ENCODE measurements at places on chromosomes 1 and 21.

- DNase-seq: no peak
These were observed 1.0 kb upstream of the PSRC1 start for GRCh38 chr1:109283748-109284600.

- DNase-seq: no peak
These were observed 64.9 kb upstream of the BARHL2 start for GRCh38 chr1:90782046-90782445.

- no peak for DNase-seq
These were observed 228.8 kb upstream of the IRF2BP2 start for GRCh38 chr1:234838820-234839219.

DNA sequence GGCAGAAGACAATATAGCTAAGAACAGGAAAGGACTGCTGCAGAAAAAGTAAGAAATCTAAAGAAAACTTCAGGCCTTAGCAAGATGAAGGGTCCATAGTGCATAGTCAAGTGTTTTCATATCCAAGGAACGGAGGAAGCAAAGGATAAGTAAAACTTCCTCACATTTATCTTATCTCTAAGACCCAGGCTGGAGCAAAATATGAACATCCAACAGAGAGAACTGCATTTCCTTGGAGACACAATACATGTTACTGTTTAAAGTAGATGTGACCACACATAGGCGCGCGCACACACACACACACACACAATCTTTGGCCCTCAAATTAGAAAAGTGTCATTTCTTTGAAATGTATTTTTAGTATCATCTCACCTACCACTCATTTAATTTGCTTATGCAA lies 66.7 kb downstream of the TTLL7 start:
- no peak for DNase-seq

DNA sequence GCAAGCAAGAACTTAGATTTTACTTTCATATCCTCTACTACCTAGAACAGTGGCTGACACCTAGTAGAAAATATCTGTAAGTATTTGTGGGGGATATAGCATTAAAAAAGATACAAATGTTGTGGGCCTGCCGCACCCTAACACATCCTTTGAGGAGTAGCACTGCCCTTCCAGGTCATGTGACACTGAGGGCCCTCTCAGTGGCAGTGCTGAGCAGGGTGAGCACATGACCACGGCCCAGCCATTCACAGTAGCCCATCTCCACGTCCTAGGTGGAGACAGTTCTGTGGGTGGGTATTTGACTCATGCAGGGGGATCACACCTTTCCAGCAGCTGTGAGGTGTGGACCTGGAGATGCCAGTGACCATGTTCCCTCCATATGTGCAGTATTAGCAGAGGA lies 108.9 kb downstream of the OMA1 start:
- no peak for DNase-seq

GRCh38 chr1:1196431-1197187 lies 9.8 kb downstream of the TNFRSF18 start:
- DNase-seq: no peak

DNA sequence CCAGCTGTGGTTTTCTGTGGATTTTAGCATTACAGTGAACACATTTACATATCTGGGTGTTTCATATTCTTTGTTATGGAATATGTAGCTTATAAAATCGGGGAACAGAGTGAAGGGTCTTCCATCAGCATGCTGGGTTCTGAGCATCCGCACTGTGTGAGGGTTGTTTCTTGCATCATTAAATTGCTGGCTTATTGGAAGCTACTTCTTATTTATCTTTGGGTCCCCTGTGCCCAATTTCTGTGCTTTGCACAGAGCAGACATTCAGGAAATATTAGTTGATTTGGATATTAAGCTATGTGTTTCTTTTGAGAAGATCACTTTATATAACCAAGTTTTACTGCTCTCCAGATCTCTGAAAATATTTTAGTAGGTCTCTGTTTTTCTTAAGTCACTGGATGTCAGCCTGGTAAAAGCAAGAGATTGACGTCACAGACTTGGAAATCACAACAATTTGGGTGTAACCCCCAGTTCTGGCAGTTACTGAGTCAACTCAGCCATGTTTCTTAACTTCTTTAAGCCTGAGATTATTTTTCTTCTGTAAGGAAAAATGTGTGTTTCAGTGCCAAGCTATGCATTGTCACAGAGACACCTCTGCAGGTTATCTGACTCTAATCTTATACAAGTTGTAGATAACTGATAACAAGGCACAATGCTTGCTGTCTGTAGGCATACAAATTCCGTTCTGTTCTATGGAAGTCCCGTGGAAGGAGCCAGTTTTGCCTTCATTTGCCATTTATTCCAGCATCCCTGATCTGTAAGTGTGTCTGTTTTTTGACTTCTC lies 258.3 kb upstream of the KAZN start:
- DNase-seq: no peak

DNA sequence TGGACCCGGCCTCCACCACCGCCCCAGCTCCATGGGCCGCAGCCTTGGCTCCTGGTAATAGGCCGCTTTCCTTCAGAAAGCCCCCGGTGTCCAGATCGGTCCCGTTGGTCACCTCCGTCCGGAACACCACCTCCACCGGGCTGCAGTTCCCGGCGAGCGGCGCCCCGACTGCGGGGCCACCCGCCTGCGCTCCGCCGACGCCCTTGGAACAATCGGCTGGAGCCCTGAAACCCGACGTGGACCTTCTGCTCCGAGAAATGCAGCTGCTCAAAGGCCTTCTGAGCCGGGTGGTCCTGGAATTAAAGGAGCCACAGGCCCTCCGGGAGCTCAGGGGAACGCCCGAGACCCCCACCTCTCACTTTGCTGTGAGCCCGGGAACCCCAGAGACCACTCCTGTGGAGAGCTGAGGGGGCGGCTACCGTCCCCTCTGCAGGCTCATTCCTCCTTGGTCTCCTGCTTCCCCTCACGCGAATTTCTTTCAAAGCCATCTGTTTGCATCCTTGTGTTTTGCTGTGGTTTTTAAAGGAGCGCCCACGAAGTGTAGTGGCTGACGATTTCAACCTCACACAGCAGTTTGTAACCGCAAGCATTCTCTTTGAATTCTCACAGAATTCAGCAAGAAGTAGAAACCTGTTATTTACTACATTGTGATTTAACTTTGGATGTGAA lies 6.0 kb downstream of the FCRLB start:
- no peak for DNase-seq

DNA sequence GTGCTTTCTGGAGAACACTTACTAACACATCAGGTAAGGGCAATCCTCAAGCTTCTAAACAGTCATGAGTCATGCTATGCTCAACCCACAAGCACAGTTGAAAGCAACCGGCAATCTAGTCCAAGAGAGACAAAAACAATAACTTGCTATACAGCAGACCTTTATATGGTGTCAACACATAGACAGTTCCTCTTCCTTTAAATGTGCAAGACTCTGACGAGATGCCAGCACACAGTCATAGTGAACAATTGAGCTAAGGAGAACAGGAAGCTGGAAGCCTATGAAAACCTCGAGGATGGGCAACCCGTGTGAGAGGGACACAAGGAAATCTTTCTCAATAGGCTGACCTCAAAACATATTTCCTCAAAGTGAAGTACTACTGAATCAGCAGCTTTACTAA lies 5.3 kb downstream of the ADIPOR1 start:
- DNase-seq: no peak

- no peak for DNase-seq
These were observed 479 bp downstream of the RGS16 start for GRCh38 chr1:182603646-182604174.

DNA sequence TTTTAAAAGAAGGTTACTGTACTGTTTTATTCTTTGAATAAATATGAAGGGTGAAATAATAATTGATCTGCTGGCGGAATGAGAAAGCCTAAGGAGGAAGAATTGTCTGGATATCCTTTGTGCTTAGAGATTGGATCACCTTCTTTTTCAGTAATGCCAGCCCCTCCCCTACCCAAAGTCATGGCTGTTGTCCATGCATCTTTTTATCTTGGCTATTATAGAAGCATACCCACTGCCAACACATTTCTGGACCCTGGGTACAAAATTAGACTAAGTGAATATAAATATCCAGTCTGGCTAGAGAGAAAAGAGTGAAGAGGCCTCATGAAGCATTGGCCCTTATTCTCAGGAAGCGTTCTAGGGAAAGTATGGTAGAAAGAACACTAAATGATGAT lies 28.1 kb downstream of the AK4 start:
- DNase-seq: no peak

DNA sequence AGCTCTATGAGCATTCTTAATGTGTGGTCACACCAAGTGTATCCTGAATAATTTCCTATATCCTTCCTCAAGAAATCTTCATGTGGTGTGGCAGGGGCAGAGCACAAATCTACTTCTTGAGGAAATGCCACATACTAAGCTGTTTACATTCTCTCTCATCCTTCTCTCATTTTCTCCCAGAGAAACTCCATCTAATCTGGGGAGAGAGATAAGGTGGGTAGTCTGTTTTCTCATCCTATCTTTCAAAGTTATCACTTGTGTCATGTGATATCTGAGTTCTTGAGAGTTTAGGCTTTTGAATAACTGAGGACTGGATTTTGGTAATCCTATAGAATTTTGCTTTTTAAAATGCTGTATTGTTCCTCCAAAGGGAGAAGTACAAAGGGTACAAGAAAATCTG lies 141.9 kb upstream of the LRRC7 start:
- no peak for DNase-seq

GRCh38 chr1:19067182-19067911 lies 110.9 kb upstream of the IFFO2 start:
- peak; percentile 41 for DNase-seq

DNA sequence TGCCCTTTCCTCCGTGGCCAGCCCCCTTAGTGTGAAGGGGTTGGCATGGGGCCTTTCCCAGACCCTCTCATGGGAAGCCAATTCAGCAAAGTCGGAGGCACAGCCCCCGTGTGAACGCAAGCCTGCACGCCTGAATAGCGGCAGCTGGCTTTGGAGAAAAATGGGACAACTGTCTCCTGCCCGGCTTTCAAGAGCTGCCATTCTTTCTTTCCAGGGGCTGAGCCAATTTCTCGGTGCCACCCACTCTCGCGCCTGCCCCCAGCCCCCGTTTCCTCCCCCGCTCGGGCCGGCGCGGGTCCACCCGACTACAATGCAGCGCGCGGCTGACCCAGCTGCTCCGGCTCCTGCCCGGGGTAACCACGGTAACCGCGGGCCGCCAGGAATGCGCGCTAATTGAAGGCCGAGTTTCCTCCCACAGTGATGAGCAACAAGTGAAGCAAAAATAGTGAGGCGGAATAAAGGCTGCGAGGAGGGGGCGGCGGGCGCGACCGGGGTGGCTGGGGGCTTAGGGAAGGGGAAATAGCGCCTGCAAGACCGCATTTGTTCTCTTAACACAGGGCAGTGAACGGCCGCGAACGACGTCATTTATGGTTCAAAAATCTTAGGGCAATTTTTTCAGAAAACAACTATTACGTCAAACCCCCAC lies 27.8 kb downstream of the ILDR2 start:
- peak; percentile 94 for DNase-seq

DNA sequence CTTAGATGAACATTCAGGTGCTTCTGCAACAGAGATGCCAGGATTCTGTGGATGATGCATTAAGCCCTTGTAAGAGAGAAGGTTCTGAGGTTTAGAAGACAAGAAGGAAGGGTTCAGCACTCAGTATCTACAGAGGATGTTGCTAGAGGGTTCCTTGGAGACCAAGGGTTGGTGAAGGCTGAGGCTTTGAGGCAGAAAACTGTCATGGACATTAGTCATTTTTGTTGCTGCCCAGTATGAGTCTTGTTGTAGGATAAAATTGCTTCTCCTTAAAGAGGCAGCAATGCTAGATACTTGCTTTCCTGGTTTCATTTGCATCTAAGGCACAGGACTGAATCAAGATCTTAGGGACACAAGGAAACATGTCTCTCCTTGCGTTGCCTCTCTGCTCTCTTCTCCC lies 319.4 kb upstream of the NFIA start:
- DNase-seq: no peak

GRCh38 chr1:116910379-116911187 lies 867 bp downstream of the PTGFRN start:
- DNase-seq: no peak

DNA sequence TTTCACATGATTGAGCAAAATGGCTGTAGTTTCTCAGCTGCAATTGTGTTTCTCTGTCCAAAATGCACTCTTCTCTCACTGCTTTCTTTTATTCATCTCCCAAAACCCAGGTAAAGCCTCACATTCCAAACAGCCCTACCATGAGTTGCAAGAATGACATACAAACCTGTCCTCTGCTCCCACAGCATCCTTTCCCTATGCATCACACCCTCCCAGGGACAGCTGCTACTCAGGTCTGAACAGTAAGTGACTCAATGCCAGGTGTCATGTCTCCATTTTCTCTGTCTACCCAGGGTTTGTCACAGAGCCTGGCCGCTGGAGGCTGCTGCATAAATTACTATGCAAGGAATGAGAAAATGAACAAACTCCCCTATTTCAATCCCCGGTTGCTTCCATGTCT lies 118.5 kb downstream of the PLD5 start:
- no peak for DNase-seq

DNA sequence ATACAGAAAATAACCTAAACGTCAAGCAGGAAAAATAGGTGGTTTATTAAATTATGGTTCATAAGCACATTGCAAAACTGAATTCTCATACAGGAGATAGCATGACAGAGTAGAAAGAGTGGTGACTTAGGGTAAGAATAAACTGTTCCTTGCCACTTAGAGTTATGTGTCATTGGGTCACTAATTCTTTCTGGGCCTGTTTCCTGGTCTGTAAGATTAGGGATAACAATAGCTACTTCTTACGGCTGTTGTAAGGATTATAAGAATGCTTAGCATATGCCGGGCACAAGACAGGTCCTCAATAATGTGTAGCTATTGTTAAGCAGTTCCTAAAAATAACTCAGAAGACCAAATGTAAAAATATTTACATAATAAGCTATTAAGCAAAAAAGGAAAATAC lies 24.2 kb downstream of the SNRNP40 start:
- no peak for DNase-seq

- no peak for DNase-seq
These were observed 18.1 kb upstream of the EPHA8 start for GRCh38 chr1:22545141-22545540.

- DNase-seq: no peak
These were observed 892.5 kb downstream of the PLA2G4A start for GRCh38 chr1:187721216-187721615.

- no peak for DNase-seq
These were observed 234.1 kb downstream of the ADGRL2 start for GRCh38 chr1:82034812-82035211.

GRCh38 chr1:192976576-192976975 lies 82.6 kb downstream of the UCHL5 start:
- DNase-seq: no peak

- DNase-seq: no peak
These were observed 891 bp downstream of the RPS6KA1 start for GRCh38 chr1:26530410-26530894.

GRCh38 chr1:223500560-223501425 lies 107.6 kb downstream of the CCDC185 start:
- no peak for DNase-seq

GRCh38 chr1:58739856-58740466 lies 40.1 kb upstream of the MYSM1 start:
- peak; percentile 52 for DNase-seq

GRCh38 chr1:37890378-37891014 lies 31.1 kb upstream of the MTF1 start:
- no peak for DNase-seq

- DNase-seq: peak; percentile 43
These were observed 28.4 kb downstream of the ACP6 start for GRCh38 chr1:147641695-147642592.

- no peak for DNase-seq
These were observed 55.5 kb upstream of the TLR5 start for GRCh38 chr1:223198628-223198965.
